Upper lobe of right lung (tissue), 1 donor: ENCODE measurements at places on chromosomes 1 and 21. TPM values are rescaled to one million over a fixed set of nuclear protein-coding genes. Genes with fewer than 3 reads are reported as not detected.

DNA sequence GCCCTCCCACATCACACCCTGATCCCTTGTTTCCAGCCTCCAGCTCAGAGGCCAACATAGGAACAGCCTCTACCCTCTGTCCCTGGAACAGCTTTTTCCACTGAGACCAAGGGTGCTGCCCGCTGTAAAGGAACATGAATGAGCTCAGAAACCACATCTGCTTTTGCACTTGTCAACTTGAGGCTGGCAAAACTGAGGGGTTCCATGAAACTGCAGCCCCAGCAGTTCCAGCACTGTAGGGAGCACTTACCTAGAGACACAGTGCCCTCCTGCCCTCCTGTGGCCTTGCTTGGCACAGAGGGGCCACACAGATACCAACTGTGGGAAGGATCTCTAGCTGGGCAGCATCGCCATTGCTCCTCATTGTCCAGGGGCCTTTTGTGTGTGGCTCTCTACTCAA, 51.7 kb downstream of the ITPKB start:
- no peak for DNase-seq

Gene SYTL1
- total RNA-seq, result 30.6 TPM

Gene C1orf35
- total RNA-seq, result 12.5 TPM

DNA sequence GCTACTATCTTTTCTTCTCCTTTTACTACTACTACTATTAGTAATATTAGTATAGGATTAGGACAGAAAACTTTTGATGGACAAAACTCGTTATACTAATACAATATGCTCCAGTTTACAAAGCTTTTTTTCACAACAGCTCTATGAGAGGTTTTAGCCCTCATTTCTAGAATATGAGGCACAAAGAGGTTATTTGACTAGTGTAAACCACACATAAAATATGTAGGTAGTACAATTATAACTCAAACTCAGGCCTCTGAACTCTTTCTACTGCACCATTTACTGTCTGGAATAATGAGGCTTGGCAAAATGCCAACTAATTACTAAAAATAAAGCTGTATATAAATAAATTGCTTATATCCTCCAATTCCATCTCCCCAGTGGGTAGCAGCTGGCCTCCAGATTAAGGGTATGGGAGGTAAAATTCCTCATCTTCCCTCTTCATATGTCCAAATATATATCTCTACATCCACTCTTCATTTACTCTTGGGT, 99.9 kb downstream of the LYST start:
- DNase-seq, result no peak

DNA sequence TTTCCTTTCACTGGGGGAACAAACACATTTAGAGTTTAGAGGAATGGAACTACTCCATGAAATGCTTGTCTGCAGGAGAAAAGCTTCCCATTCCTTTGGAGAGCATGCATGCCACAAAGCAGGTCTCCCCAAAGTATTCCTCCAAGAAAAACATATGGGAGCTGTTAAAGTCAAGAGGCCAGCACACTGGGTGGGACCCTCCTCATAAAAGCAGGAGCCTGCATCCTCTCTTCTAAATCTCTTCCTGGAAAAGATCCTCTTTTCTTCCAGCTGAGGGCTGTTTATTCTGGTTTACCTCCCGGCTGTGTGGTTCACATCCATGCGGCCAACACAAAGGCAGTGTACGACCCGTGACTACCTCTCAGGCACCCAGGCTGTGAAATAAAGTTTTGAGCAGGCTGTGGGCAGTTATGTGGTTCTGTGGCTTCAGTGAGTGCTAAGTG, 103.4 kb downstream of the TENT5C start:
- no peak for DNase-seq

Gene S100B
- 4.5 TPM for total RNA-seq

Gene RNF186
- not detected for total RNA-seq
